Activated T-cell treated with anti-CD3 and anti-CD28 coated beads for 48 hours (primary cell): ENCODE measurements at places on chromosomes 12 and 14.

DNA sequence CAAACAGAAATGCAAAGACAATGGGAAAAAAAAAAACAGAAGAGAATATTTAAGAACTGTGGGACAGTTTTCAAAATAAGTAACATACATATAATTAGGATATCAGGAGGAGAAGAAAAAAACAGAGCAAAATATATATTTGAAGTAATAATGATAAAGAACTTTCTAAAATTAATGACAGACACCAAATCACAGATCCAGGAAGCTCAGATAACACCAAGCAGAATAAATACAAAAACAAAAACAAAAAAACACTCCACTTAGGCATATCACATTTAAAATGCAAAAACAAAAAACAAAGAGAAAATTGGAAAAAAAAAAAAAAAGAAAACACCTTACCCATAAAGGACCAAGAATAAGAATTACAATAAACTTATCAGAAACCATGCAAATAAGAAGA lies 9.6 kb upstream of the RFX4 start:
- no peak for DNase-seq

DNA sequence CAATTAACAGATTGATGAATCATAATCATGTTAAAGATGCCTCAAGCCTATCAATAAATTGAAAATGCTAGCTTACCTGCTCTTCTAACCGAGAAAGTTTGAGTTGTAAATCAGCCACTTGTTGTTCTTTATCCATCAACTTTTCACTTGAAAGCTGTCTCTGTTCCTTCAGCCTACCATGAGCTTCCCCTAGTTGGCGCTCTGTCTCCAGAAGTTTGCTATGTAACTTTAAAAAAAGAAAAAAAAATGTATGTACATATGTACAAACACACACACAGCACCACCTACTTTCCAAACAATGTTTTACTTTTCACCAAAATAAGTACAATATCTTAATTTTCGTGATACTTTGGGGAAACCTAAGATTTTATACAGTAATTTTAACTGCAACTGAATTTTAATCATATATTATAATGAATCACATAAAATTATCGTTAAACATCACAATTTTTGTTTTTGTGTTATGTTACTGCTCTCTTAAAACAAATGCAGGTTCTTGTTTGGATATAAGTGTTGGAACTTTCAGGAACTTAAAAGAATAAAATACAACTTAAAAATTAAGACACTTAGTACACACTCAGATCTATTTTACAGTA lies 101.2 kb downstream of the EEA1 start:
- DNase-seq = peak; percentile 3

- no peak for DNase-seq
These were observed 59.0 kb downstream of the PAX9 start for GRCh38 chr14:36720657-36721056.

DNA sequence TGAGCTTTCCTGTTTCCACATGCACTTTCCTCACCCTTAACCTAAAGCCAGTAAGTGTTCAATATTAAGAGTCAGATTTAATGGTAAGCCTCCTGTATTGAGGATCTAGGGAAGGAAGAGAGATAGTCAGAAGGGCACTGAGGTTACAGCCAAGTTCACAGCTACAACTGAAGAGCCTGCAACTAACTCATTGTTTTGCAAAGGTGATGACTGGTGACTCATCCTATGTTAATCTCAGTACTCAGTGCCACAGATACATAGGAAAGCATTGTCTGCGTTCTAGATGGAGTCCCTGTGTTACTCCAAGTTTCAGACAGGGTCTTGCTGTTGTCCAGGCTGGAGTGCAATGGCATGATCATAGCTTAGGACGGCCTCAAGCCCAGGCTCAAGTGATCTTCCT lies 157.0 kb upstream of the RBM19 start:
- DNase-seq = no peak

DNA sequence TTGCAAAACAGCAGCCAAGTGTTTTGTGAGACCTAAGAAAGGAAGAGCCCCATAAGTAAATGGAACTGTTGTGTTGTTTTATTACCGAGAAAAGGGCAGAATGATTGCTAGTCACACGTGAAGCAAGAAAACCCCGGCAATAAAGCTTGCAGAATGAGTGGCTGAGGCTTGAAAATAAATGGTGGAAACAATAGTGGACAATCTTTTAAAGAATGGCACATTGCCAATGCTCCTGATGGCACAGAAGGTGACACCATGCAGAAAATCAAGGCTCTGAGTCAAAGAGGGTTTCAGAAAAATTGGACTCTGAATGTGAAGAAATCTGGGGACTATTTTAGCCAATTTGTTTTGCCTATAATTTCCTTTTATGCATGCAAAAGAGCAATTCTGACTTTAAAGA lies 4.0 kb upstream of the AQP2 start:
- DNase-seq = no peak

- DNase-seq = no peak
These were observed 6.8 kb downstream of the ARL6IP4 start for GRCh38 chr12:122987086-122987951.

- DNase-seq = peak; percentile 27
These were observed 238.5 kb downstream of the CACNA1C start for GRCh38 chr12:2291182-2291832.

DNA sequence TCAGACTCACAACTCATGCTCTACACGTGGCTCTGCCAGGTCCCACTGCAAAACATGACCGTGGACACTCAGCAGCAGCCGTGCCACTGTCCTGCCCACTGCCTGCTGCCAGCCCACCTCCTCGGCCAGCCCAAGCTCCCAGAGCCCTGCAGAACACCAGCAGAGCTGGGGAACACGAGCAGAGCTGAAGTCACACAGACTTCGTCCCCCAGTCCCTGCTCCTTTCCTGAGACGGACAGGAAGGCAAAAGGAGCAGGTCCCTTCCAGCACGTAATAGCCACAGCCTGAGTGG lies 152.1 kb downstream of the DPF3 start:
- DNase-seq = no peak

DNA sequence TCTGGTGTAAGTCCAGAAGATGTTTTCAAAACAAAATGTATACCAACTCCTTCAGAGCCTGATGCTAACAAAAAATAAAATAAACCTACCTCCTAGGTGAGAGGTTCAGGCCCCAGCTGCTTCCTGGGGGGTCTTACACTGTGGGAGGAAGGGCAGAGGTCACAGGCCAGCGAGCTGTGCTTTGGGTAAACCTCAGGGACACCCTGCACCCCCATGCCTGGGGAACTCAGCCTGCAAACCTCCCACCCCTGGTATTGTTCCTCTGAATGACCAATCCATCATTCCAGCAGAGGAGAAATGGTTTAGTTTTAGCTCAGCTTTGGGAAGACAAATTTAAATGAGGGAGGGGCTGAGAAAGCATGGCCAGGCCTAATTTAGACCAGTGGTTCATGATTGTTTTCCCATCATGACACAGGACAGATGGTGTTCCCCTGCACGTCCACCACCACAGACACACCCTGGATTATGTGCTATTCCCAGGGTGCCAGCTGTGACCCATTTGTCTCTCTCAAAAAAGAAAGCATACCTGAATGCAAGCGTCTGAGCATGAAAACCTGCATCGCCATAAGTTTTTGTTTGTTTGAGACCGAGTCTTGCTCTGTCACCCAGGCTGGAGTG lies 14.5 kb upstream of the TFCP2 start:
- no peak for DNase-seq

DNA sequence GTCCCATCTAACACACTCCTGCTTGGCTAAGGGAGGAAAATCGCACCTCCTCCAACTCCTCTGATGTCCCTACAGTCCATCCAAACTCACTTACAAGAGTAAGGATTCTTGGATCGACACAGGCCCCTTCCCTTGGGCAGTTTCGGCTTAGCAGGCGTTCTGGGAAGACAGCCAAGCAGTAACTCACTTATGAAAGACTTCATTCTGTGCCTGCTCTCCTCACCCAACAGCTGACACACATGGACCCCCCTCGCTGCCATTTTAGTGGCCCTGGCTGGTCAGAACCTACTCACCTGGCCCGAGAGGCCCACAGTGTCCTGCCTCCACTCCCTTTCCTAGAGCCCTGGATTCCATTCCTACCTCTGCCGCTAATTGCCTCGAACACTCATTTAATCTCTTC lies 52.3 kb upstream of the BCL2L14 start:
- no peak for DNase-seq

DNA sequence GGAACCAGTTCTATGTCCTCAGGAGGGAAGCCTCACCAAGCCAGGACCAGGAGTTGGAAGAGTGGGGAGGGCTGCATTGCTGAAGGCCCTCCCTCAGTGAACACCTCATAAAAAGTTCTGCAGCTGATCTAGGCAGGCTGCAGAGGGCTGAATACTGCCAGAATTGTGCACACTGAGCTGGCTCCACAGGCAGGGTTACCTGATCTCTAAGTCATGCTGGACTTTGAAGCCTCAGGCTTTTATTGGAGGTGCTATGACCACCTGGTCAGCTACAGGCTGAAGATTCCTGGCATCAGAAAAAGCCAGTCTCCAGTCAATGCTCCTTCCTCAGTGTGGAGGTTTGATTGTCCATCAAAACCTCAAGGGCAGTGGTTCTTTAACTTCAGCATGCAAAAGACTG lies 39.7 kb downstream of the FOS start:
- DNase-seq = no peak

- no peak for DNase-seq
These were observed 1.3 kb downstream of the GPRC5A start for GRCh38 chr12:12892681-12893141.

GRCh38 chr12:22935090-22935489 lies 310.1 kb downstream of the ETNK1 start:
- no peak for DNase-seq

GRCh38 chr14:61860294-61860918 lies 98.2 kb downstream of the SNAPC1 start:
- DNase-seq = peak; percentile 53

GRCh38 chr14:36975834-36976233 lies 196.6 kb downstream of the SLC25A21 start:
- no peak for DNase-seq

DNA sequence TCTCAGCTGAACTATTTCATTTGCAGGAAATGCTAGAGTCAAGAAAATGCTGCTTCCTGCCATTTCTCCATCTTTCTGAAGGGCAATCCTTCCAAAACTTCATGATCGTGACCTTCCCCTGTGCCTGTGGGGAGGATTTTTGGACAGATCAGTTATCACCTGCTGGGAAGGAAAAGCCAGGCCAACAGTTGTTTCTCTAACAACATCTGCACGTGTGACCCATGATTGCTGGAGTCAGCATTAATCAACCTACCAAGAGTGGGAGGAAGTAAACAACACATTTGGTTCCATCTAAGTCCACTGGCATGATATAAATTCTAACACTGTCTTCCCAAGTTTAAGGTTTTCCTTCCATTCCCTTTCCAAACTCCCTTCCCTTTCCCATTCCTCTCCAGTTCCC lies 172.7 kb downstream of the APAF1 start:
- DNase-seq = no peak

GRCh38 chr12:3641428-3642018 lies 111.4 kb downstream of the CRACR2A start:
- DNase-seq = no peak

DNA sequence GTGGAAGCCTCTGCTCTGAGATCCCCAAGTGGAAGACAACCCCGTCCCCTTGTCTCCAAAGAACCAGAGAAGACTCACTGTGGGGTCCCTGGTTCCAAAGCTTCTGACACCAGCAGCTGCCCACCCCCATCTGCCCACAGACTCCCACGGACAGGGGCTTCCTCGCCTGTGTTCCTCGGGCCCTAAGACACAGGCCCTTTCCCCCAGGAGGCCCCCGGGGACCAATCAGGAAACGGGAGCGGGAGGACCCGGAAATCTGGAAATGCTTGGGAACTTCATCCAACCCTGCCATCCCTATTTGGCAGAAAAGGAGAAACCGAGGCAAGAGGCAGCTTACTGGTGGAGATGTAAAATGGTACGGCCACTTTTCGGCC lies 113.1 kb downstream of the NCOR2 start:
- no peak for DNase-seq

DNA sequence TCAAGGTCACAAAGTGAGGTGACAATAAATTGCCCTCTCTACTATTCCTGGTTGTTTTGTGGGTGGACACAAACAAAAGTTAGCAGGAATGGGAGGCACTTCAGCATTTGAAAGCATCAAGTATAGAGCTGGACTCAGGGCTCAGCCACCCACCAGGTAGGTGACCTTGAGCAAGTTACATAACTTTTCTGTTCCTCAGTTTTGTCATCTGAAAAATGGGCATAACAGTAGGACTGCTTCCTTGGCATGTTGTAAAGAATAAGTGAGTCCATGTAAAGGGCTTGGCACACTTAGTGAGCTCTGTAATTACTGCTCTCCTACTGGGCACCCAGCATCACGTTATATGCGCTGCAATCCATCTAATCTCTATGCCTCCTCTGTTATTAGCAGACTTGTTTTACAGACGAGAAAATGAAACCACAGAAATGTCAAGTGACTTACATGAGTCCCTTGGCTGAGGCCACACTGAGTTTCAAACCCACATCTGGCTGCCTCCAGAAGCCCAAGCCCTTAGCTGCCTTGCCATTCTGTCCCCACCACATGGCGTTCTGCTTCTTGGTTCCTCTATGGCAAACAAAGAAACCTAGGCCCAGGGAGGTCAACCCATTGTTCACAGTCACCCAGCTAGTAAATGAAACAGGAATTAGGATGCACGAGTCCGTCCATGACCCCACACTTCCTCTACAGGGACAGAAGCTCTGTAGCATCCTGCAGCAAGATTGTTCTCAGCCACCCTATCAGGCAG lies 63.2 kb upstream of the SLC24A4 start:
- no peak for DNase-seq

DNA sequence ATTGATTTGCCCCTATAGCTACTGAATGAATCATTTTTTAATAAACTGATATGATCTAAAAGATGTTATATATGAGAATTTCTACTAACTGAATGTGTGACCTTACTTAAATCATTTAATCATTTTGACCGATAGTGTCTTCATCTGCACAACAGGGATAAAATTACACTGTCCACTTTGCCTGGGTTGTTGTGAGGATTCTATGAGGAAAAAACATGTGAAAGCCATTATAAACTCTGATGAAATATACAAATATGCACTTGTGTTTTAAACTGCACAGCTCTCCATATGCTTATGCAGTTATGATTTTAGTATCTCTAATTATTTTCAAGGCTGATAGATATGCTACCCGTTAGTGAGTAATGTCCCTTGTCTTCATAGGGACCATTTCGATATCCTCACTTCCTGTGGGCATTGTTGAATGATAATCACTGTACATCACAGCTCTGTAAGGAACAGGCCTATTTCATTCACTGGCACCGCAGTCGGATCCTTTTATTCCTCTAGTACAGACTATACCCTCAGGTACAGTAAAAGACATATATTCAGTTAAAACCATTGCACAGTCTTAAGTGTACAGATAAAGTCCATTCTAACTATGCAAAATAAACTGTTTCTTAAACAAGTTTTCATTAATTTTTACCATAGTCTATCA lies 88.7 kb upstream of the RAP1B start:
- DNase-seq = no peak
